H7 (cell line): ENCODE measurements at places on chromosomes 6 and 20.
A peak's percentile ranks its signal among the peaks of the same experiment; 100 is the strongest.

GRCh38 chr20:33316958-33317357 lies 33.9 kb downstream of the BPIFB1 start:
- no peak for DNase-seq

DNA sequence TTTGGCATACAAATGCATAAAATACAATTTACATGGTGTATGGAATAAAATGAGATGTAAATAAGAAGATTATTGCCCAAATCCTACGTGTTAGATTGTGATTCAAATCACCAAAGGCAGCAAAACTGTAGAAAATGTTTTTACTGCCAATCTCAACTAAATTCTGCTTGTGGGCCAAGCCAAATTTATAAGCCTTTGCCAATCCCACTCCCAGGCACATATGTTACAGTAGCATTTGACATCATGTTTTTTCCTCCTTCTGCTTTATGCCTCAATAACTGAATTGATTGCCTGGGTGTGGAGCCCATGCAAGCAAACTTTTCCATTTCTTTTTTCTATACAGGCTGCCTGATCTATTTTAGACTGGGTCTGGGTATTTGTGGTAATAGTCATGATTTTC lies 36.3 kb upstream of the LRRC1 start:
- no peak for DNase-seq

GRCh38 chr20:33164763-33165095 lies 3.2 kb upstream of the BPIFA2 start:
- DNase-seq: no peak

- peak; percentile 85 for DNase-seq
These were observed 306.9 kb downstream of the DHX35 start for GRCh38 chr20:39268981-39269461.

- DNase-seq: peak; percentile 91
These were observed 93.9 kb downstream of the RNASET2 start for GRCh38 chr6:166862287-166862977.

- no peak for DNase-seq
These were observed 244.3 kb downstream of the NFATC2 start for GRCh38 chr20:51298141-51298749.

DNA sequence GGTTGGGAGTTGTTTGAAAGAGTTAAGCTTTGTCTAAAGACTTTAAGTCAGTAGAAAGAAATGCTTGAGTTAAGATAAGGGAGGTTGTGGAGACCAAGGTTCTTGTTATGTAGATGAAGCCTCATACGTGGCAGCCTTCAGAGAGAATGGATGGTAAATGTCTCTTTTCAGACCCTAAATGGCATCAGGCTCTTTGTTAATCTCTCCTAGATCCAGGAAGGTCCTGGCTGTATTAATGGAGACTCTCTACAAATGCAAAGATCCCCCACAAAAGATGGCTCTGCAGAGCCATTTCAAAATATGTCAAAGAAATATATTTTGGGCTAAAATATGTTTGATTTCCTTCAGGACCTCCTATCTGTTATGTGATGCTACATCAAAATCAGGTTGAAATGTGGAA lies 161.6 kb downstream of the ADAT2 start:
- no peak for DNase-seq

- DNase-seq: no peak
These were observed 350.5 kb downstream of the NRN1 start for GRCh38 chr6:5656226-5656625.

- no peak for DNase-seq
These were observed at the start of gene OCSTAMP for GRCh38 chr20:46550461-46550860. TSS of gene OCSTAMP (minus strand) at chr20:46550654. CDS start at chr20:46550560, 94 bp downstream.

GRCh38 chr20:19995220-19995863 lies 21.8 kb upstream of the NAA20 start:
- DNase-seq: peak; percentile 51

GRCh38 chr20:24738981-24739633 lies 210.0 kb upstream of the CST7 start:
- DNase-seq: no peak
